Activated CD4-positive, alpha-beta memory T cell treated with anti-CD3 and anti-CD28 coated beads for 36 hours (primary cell): ENCODE measurements at places on chromosomes 6 and 20. TPM values are rescaled to one million over a fixed set of nuclear protein-coding genes. Genes with fewer than 3 reads are reported as not detected.

UBD gene
- 0.59 TPM for total RNA-seq

UBR2 gene
- total RNA-seq = 31.4 TPM

CENPQ gene
- 21.4 TPM for total RNA-seq

SUMO4 gene
- total RNA-seq = 4.8 TPM

DNA sequence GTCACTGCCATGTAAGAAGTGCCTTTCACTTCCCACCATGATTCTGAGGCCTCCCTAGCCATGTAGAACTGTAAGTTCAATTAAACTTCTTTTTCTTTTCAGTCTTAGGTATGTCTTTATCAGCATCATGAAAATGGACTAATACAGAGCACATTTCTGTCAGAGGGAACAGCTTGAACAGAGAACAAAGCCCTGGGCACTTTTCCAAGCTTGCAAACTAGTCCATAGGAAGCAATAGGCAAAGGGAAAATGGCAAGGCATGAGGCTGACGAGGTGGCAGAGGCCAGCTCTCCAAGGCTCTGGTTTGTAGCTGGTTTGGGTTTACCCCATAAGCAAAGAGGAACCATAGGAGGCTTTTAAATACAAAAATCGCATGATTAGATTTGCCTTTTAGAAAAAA is 185.1 kb upstream of the HDDC2 start:
- no peak for DNase-seq

GRCh38 chr6:13718123-13718458 is 6.5 kb upstream of the RANBP9 start:
- DNase-seq = no peak

DNA sequence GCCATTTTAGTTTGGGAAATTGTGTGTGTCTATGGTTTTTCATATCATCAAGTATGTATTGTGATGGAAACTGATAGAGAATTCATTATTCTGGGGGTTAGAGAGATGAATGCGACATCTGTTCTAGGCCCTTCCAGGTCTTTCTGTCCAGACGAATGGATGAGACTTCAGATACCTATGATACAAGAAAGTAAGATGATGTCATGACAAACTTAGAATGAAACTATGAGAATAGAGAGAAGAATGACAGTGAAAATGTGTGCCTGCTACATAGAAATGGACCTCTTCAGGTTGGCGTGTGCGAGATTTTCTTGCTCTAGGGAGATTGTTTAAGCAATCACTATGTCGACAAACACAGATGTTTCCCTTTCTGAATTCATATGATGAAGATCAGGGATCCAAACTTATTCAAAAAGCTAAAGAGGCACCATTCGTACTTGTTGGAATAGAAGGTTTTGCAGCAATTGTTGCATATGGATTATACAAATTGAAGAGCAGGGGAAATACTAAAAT is 76.1 kb downstream of the SCAND1 start:
- no peak for DNase-seq

DNA sequence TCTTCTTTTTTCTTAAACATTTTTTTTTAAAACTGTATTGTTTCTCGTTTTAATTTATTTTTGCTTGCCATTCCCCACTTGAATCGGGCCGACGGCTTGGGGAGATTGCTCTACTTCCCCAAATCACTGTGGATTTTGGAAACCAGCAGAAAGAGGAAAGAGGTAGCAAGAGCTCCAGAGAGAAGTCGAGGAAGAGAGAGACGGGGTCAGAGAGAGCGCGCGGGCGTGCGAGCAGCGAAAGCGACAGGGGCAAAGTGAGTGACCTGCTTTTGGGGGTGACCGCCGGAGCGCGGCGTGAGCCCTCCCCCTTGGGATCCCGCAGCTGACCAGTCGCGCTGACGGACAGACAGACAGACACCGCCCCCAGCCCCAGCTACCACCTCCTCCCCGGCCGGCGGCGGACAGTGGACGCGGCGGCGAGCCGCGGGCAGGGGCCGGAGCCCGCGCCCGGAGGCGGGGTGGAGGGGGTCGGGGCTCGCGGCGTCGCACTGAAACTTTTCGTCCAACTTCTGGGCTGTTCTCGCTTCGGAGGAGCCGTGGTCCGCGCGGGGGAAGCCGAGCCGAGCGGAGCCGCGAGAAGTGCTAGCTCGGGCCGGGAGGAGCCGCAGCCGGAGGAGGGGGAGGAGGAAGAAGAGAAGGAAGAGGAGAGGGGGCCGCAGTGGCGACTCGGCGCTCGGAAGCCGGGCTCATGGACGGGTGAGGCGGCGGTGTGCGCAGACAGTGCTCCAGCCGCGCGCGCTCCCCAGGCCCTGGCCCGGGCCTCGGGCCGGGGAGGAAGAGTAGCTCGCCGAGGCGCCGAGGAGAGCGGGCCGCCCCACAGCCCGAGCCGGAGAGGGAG is 580 bp downstream of the VEGFA start:
- peak; percentile 63 for DNase-seq

- DNase-seq = no peak
These were observed 35.3 kb downstream of the RALGAPA2 start for GRCh38 chr20:20677186-20677585.

DNA sequence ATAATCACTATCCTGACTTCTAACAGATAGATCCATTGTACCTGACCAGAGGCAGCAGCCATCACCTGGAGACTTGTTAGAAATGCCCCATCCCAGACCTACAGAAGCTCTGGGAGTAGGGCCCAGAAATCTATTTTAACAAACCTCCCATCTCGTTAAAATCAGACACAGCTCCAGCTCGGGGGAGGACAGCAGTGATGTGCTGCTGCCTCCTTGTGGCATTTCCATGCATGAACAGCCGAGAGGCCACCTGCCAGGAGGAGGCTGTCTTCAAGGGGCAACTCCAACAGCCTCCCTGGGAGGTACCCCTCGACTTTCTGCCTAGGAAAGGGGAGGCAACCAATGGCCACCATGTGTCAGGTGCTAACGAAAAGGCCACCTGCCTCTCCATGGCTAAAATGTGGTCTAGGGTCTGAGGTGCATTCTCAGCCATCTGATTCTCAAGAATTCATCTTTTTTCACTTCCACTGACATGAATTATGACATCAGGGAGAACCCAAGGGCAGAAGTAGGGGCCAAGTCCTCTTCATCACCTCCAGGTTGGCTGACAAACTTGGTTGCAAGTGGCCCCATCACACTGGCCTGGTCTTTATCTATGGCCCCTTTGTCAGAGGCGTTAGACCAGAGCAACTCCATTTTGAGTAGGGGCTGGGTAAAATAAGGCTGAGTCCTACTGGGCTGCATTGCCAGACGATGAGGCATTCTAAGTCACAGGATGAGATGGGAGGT is 12.2 kb upstream of the KCNK15 start:
- peak; percentile 76 for DNase-seq

GRCh38 chr20:20454367-20454766 is 86.5 kb downstream of the INSM1 start:
- DNase-seq = no peak

DNA sequence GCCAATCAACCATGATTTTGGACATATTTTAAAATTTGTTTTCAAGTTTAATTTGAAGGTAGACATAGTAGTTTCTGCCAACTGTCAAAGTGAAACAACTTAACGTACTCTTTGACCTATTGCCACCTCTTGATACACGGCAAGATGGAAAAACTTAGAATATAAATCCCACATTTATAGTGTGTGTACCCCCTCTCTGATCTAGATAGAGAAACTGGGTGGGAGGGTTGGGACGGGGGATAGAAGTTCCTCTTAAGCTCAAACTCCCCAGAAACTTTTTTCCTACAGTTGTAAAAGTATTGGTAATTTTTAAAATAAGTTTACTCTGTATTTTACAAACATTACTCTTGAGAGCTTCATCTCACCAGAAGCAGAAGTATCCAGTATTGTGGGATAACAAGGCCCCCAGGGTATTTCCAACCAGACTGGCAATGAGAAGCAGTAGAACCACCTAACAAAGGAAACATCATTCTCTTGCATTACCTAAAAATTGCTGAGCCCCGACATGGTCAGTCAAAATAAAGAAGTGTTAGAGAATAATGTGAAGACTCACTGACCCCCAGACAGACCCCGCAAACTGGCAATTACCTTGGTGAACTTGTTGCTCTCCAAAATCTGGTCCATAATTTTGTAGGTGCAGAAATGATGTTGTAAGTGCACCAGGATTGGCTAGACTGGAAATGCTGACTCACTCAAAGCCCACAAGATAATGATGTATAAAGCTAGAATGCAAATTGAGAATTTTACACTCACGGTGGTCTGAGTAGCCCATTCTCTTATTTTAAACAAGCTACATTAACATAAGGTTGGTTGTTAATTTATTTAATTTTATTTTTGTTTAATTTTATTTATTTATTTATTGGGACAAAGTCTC is 74.7 kb upstream of the TNFAIP3 start:
- DNase-seq = peak; percentile 40

DNA sequence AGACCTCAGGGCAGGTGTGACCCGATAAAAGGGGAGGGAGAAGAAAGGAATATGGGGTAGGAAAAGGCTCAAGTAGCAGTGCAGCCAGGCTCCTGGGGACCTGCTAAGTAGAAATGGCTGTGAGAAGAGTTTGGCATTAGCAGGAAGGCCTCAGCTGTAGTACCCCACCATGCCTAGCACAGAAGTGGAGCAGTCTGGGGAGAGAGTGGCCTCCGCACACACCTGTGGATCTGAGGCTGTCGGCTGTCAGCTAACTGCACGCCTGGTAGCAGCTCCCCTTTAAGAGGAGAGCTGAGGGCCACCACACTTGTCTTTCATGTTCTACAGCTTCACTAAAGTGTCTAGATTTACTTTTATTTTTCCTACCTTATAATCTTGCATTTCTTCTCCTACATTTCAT is 24.6 kb downstream of the PDE7B start:
- DNase-seq = no peak

- no peak for DNase-seq
These were observed 180.1 kb upstream of the AKAP12 start for GRCh38 chr6:151059612-151060095.
